ENCODE measurements at places on chromosomes 5 and 9.

DNA sequence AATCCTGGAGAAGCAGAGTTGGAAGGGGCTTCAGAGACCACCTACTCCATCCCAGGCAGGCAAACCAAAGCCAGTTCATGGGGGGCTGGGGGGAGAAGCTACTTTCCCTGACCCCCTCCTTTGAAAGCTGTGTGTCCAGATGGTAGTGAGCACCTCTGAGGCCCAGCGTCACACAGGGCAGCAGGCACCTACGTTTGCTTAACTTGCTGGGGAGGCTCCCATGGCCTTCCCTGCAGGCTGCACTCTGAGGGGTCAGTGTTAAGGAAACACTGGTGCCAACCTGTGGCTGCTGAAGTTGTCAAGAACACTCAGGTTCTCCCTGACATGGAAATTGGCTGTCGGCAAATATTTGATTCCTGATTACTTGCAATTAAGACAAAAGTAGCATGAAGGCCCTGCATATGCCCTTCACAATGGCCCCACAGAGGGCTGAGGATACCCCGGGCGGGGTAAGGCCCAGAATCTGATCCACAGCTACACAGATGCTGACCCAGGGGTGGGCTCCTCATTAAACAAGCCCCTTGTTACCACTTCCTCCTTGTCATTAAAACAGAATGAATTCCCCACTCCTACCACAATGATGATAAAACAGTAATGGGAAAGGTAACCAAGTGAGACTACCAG lies 208.5 kb downstream of the FSTL4 start:
- no peak for DNase-seq

DNA sequence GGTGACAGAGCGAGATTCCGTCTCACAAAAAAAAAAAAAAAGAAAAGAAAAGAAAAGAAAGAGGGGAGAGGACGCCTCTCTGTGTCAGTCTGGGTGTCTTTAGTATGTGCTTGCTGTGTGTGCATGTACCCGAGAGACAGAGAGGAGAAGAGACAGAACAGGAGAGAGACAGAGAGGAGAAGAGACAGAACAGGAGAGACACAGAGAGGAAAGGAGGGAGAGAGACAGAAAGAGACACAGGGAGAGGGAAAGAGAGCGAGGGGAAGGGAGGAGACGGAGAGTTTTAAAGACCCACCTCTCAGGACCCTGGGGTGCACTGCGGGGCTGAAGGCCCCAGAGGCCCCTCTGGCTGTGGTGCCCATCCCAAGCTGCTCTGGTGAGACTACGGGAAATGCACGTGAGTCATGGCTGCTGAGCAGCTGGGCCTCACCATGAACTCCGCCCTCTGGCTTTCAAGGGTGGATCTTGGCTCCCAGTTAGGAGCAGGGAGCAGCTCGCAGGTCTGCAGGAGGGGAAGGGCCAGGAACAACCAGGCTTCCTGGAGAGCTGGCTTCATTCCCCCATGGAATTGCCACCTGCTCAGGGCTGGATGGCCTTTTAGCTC lies 7.9 kb downstream of the SLC6A3 start:
- DNase-seq: no peak

DNA sequence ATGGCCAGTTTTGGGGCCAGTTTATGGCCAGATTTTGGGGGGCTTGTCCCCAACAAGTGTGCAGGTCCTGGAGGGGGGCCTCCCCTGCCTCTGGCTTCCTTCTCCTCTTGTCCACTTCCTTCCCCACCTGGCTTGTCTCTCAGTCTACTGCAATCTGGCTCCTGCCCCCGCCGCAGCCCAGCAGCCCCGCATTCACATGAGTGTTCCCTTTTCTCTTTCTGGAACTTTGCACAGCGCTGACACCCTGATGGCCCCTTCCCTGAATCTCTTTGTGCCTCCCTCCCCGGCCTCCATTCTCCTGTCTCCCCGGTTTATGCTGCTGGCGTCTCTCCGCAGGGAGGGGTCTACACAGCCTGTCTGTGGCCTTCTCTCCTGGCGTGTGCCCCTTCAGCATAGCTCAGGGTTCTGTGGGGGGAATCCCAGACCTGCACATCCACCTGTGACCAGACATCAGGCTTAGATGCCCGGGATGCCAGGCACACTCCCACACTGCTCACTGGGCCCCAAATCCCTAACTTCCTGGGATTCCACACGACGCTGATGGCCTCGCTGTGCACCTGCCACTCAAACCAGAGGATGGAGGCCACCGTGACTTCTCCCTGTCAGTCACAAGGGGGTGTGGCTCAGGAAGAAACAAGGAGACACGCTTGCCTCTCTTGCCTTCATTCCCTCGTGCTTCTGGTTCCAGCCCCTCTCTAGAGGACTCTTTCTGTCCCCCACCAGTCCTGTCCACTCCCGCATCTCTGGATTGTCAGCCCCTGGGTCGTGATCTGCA lies 17.5 kb downstream of the TRIP13 start:
- DNase-seq: no peak

GRCh38 chr9:115118879-115119218 lies 892 bp upstream of the TNC start:
- no peak for DNase-seq

GRCh38 chr9:115157245-115157674 lies 39.3 kb upstream of the TNC start:
- no peak for DNase-seq

DNA sequence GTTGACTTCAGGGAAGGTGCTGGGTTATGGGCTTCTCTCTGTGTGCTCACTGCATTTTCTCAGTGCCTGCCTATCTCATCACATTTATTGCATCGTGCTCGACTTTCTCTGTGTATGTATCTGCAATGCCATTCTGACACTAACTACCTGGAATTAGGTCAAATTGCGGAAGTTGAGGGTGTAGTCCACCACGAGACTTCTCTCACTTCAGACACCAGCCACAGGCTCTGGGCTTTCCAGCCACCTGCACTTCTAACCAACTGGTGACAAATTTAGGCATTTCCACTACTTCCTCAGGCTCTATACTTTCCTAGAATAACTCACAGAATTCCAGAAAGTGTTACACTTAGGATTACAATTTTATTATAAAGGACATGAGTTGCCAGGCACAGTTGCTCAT lies 188.6 kb upstream of the ZNF608 start:
- DNase-seq: no peak

- DNase-seq: no peak
Observed at GRCh38 chr9:14547245-14548060, 145.8 kb downstream of the ZDHHC21 start.

DNA sequence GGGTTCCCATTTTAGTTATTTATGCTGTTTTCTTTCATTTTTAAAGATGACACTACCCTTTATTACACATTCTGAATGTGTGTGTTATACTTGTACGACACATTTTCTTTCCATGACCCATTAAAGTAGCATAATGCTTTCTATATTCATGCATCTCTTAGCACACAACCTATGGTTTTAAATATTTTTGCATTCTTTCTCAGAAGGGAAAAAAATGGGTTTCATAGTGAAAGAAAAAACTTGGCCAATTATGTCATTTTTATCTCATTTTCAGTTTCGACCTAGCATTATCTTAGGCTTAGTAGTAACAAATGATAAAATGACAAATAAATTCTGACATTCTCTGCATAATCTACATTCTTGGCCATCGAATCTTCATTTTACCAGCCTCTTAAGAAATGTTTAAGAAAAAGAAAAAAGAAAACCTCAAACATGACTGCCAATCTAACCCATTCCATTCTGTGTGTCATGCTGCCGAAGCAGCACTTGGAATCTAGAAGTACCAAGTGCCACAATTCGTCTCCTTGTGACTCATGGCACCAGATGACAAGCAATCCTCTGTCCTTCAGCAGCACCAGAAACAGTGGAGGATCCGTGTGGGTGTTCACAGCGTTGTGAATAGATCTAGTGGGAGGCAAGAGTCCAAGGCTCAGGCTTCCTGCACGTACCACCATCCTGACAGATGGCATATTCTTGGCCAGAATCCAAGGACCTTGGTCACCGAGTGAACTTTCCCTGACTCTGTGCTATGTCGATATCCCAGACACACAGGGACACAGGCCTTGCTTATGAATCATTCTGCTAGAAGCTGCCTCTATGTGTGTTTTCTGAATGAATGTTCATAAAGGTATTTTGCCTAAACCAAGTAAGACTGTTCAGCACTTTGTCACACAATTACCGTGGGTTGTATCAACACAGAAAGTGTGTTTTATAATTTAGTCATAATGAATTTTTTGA lies 502.7 kb downstream of the NR2F1-AS1 start:
- DNase-seq: no peak

GRCh38 chr5:150723845-150724244 lies 23.0 kb upstream of the RBM22 start:
- no peak for DNase-seq

- DNase-seq: no peak
Observed at GRCh38 chr5:96149021-96149420, 187.4 kb upstream of the ELL2 start.

DNA sequence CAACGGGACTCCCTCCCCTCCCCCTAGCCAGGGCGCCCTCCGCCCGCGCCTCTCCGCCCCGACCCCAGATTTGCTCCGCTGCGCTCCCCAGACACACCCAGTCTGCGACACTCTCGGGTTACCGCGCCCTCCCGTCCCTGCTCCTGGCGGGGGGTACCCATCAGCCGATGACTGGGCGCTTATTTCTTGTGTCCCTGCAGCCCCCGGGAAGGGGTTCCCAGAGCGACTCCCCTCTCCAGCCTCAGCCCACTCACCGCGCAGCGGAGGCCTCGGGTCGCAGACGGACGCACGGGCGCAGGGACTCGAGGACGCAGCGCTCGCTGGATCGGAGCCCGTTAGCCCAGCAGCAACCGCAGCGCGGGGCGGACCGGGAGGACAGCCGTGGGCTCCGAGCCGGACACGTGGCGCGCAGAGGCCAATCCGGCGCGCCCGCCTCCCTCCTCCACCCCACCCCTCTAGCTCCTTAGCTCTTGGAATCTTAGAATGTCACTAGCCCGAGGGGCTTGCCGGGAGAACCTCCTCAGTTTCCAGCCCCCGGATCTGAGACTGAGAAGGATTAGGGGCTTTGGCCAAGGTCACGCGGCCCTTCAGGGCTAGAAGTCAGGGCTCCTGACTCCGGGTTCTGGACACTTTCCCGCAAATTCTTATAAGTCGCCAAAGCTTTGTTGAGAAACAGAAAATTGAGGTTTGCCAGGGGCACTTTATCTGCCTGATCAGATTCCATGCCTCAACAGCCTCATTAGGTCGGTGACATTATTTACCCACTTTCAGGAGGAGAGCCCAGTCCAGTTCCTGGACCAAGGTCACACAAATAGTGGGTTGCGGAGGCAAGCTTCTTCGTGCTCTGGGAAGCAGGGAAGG lies at the start of gene ANXA6:
Gene ANXA6, minus strand, starts transcription at position 354 of the 861 bp plus-strand sequence. CDS start 9,878 bp downstream, outside the sequence.
- DNase-seq: no peak

DNA sequence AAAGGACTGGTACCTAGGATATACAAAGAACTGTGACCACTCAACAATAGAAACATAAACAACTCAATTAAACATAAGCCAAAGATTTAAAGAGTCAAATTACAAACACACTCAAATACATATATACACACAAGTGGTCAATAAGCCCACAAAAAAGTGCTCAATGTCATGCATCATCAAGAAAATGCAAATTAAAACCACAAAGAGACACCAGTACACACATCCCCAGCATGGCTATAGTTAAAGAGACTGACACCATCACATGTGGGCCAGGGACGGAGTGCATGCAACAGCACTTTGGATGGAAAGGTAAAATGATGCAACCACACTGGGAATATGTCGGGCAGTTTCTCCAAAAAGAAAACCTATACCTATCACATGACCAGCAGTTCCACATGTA lies 89.7 kb downstream of the CAAP1 start:
- no peak for DNase-seq

GRCh38 chr5:56815658-56816545 lies 553 bp downstream of the MAP3K1 start:
- peak; percentile 5 for DNase-seq

- DNase-seq: no peak
Observed at GRCh38 chr5:133824661-133825254, 143.7 kb downstream of the C5orf15 start.

DNA sequence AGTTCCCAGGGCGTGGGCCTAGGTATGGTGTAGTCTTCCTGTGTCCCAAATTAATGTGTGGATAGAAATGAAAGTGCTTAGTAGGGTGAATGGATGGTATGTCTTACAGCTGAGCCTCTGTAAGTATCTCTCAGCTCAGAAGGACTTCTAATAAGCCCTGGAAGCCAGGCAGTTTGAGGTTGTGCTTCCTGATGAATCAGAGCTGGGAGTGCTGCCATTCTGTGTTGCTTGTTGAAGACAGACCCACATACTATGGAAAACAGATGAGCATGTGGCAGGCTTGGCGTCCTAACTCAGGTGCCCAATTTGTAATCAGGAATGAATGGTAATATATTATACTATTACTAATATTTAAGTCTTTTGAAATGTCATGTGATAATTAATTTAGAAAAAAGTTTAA lies 69.8 kb downstream of the CMYA5 start:
- no peak for DNase-seq

GRCh38 chr9:105173306-105173705 lies 71.1 kb upstream of the SLC44A1 start:
- DNase-seq: no peak

DNA sequence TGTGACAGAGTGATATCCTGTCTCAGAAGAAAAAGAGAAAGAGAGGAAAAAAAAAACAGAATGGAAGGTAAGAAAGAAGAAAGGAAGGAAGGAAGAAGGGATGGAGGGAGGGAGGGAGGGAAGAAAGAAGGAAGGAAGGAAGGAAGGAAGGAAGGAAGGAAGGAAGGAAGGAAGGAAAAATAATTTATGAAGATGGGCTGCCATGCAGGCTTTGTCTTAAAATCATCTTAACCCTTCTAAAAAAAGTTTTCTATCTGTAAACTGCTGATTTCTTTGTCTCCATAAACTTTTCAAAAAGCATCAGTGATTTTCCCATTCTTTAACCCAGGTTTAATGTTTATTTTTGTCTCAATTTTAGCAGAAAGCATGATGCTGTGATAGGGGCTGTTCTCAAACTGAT lies 1154.1 kb upstream of the CDH6 start:
- no peak for DNase-seq

DNA sequence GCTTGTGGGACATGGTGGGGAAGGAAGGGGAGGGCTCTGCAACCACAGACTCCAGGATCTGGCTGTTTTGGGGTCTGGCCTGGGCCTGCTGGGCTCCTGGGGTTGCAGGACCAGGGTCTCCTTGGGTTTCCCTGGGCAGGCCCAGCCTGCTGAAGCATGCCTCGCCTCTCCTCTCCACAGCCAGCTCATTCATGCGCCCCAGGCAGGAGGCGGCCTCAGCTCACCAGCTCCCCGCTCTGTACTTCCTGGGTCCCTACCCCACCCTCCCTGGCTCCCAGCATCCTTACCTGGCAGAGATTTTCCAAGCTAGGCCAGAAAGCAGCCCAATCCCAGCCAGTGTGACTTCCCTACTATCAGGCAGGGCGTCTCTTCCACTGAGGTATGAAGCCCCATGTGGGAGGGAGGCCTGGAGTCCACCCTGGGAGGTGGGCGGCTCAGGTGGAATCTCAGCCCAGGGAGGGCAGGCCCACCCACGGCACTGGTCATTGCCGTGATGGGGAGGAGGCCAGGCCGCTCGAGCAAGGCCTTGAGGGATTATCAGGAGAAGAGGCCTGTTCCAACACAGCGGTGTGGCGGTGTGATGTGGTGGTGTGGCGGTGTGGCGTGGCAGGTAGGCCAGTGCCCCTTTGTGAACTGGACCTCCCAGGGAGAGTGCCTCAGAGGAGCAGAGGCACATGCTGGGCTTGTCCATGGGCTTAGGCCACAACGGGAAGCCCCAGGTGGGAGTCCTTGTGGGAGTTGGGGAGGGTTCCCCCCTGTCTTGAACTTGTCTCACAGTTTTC lies 103.4 kb downstream of the DAB2IP start:
- DNase-seq: no peak
